ENCODE measurements at places on chromosomes 1 and 21.
A peak's percentile ranks its signal among the peaks of the same experiment; 100 is the strongest.

GRCh38 chr21:46559291-46559983 is 45.4 kb downstream of the S100B start:
- DNase-seq, result peak; percentile 65

GRCh38 chr1:234851450-234852438 is 241.8 kb upstream of the IRF2BP2 start:
- DNase-seq, result no peak

DNA sequence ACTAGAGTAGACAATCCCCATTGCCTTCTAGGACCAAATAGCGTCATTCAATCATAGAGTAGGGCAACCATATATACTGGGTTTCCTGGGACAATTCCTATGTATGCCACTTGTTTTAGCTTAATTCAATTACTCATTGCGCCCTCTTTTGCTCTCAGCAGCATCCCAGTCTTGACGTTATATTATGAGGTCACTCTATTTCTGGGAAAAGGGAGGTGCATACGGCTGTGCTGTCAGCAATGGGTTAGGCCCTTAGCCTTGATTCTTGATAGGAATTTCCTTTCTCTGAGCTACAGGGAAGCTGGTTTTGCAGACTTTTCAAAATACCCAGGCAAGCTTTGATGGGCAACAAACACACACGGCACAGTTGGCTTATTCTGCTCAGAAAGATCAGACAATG is 4.4 kb upstream of the KAZN start:
- DNase-seq, result no peak

GRCh38 chr1:40199126-40199525 is 37.9 kb downstream of the RLF start:
- DNase-seq, result no peak

DNA sequence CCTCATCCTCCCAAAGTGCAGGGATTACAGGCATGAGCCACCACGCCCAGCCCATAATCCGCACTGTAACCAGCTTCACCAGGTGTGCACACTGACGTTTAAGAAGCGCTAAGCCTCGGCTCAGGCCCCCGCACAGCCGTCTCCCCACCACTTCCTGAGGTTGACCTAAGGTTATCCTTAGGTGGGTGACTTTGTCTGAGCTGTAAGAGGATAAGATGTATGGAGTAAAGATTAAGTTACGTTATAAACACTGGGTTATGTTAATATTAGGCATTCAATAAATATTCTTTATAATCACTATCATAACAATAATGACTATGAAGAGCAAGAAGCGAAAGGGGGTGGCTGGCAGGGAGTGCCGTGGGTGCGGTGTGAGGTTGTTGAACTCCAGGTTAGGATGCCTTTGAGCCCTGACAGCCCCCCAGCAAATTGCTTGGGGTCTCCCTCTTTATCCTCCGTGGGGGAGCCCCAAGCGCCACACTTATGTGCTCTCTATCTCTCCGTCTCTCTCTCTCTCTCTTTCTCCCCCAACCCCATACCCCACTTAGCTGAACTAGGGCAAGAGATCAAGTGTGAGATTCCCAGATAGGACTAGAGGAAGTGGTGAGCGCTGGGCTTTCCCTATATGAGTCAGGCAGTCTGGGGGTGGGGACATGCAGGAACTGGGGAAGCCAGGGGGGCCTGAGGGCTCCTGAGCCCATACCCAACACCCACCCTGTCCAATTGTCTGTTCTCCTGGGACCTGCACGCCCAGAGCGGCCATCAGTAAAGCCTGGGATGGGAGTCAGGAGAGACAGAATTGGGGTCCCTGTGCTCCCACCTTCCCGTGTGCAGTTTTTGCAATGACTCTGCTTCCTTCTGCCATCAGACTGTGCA is 7.6 kb downstream of the EFHD2 start:
- DNase-seq, result peak; percentile 82

DNA sequence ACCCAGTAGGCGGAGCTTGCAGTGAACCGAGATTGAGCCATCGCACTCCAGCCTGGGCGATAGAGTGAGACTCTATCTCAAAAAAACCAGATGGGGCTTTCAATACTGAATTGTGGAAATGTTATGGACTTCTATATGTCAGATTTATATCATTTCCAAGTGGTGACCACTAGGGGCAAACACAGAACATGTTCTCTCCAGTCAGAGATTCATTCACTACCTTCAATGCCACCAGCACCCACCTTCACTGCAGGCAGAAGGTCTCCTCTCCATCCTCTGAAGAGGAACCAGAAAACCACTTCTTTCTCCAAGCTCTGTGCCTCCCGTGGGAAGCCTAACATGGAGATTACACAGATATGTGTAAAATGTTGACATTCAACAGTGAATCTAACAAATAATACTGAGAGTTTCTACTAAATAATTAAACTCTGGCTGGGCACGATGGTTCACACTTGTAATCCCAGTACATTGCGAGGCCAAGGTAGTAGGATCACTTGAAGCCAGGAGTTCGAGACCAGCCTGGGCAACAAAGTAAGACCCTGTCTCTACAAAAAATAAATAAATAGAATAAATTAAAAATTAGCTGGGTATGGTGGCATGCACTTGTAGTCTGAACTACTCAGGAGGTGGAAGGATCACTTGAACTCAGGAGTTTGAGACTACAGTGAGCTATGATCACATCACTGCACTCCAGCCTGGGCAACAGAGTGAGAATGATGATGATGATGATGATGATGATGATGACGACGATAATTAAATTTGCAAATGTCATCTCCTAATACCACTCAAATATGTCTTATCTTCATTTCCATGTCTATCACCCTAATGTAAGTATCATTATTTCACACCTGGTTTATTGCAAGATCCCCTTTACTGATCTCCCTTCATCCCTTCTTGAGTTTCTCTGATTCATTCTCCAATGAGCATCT is 151.1 kb downstream of the ZNF281 start:
- peak; percentile 18 for DNase-seq

- no peak for DNase-seq
These were observed 24.1 kb upstream of the TENT5B start for GRCh38 chr1:27036718-27037117.

DNA sequence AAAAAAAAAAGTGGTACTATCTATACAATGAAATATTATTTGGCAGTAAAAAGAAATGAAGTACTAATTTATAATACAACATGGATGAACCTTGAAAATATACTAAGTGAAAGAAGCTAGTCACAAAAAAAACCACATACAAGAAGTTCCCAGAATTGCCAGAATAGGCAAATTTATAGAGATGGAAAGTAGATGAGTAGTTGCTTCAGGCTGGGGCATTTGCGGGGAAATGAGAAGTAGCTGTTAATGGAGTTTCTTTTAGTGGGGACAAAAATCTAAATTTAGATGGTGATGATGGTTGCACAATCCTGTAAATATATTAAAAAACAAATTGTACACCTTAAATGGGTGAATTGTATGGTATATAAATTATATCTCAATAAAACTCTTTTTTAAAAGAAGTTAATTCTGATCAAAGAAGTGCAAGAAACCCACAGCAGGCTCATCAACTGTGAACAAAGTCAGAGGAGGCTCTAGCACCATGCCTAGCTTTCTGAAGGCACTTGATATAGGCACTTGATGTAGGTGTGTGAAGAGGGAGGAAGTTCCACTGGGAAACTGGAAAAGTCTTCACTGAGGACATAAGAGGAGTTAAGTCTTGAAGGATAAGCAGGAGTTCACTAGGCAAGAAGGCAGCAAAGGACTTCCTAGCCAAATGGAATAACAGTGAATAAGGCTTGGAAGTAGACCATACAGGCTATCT is 52.5 kb downstream of the DMAP1 start:
- no peak for DNase-seq

- DNase-seq, result no peak
These were observed 38.4 kb downstream of the EEIG2 start for GRCh38 chr1:108598340-108598739.

GRCh38 chr1:84598846-84599741 is 24.9 kb upstream of the CTBS start:
- no peak for DNase-seq

GRCh38 chr1:230341162-230341546 is 85.0 kb downstream of the PGBD5 start:
- no peak for DNase-seq

DNA sequence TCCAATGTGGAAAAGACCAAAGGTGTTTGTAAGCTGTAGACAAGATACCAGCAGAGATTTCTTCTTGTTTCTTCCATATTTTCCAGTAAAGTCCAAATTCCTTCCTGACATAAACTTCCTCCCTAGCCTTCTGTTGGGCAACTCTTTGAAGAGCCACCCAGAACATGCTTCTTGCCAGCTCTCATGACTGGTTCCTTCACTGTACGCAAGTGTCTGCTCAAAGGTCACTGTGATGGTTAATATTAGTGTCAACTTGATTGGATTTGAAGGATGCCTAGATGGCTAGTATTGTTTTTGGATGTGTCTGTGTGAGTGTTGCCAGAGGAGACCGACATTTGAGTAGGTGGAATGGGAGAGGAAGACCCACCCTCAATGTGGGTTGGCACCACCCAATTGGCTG is 416.6 kb upstream of the RUNX1 start:
- no peak for DNase-seq

DNA sequence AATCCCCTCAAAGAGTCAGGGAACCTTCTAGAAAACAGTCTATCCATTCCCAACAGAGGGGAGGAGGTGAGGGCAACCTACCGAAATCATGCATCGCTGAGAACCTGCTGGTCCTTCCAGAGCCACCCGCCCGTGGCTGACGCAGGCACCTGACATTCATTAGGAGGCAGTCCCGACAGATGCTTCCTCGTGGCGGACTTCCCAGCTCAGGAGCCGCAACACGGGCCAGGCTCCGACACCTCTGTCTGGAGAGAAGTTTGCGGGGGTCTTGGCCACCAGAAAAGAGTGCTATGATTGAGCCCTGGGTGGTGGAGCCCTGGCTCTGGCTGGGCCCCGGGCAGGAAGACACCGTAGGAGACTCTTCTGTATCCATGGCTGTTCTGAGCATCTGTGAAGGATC is 86.4 kb upstream of the ARHGEF16 start:
- no peak for DNase-seq

DNA sequence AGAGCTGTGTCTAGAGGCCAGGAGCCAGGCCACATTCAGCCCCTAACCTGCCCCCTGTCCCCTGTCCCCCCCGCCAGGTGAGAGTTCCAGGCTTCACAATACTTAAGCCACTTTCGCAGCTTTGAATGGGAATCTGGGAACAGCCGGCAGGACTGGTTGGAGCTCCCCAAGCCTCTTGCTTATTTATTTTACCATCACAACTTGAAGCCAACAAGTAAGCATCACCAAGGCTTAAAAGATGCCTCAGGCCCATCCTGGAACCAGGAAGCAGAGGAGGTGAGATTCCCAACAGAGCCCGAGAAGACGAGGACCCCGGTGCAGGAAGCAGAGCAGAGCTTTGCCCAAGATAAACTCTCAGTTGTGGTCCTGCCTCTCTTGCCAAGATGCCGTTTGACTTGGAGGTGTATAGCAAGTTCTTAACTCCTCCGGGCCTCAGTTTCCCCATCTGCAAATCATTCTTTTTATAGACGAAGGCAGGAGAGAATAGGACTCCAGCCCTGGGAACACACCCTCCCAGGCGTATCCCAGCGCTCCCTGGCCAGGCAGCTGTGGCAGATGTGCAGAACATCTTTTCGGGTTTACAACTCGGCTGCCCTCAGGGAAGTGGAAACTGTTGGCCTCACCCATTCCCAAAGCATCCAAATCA is 66.8 kb upstream of the SLC25A33 start:
- no peak for DNase-seq

- no peak for DNase-seq
These were observed 2.5 kb upstream of the SLC6A9 start for GRCh38 chr1:44033756-44034155.

DNA sequence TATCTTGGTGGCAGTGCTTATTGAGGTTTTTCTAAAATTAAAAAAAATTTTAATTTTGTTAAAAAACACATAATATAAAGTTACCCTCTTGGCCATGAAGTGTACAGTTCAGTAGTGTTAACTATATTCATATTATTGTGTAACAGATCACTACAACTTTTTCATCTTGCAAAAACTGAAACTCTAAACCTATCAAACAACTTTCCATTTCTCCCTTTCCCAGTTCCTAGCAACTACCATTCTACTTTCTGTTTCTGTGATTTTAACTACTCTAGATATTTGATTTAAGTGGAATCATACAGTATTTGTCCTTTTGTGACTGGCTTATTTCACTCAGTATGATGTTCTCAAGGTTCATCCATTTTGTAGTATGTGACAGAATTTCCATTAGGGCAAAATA is 55.5 kb downstream of the SLAMF6 start:
- DNase-seq, result no peak

GRCh38 chr1:9388335-9389180 is 95.9 kb downstream of the SPSB1 start:
- no peak for DNase-seq

GRCh38 chr1:78061825-78062523 is 16.2 kb downstream of the GIPC2 start:
- no peak for DNase-seq

GRCh38 chr1:31654474-31654776 is 9.7 kb upstream of the PEF1 start:
- no peak for DNase-seq
